ENCODE measurements at places on chromosomes 13 and 19. TPM values are rescaled to one million over a fixed set of nuclear protein-coding genes. Genes with fewer than 3 reads are reported as not detected.

DNA sequence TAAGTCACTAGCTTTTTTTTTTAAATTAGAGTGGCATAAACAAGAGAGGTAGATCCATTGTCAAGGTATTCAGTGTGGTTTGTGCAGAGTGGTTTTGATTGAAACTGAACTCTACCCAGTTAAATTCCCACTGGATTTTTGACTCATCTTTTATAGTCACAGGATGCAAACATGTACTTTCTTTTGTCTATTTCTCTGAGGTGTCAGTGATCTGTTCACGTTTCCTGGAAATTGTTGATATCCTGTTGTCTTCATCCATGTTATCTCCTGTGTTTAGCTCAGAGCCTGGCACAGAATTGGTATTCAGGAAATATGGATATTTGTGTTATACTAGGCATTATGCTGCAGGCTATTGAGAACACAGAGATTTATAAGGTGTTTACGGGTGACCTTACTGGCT, 119.7 kb downstream of the PCCA start:
- peaks cover 22% of the 10 kb centered on the region for H3K36me3 ChIP-seq
- H3K27me3 ChIP-seq: no peaks in the 10 kb centered on the region
- H3K4me1 ChIP-seq: peaks cover 24% of the 10 kb centered on the region
- DNase-seq: no peak
- H3K4me3 ChIP-seq: no peak overlapping the region

DNA sequence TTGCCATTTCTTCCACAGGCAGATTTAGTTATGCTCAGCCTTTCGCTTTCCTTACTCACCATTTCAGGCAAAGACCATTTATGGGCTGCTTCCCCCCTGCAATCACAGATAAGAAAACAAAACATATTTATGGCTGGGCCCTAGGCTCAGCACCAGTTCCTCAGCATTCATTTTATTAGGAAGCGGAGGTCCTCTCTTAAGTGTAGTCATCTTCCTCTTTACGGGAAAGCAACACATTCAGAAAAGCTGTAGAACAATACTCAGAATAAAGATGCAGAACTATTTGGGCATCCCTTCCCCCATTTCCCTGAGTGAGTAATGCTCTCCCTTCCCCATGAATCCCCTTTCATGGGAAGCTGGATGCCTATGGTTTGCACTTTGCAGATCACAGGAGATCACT, 27.9 kb downstream of the FLT1 start:
- no peaks in the 10 kb centered on the region for H3K4me1 ChIP-seq
- no peak for DNase-seq
- H3K4me3 ChIP-seq: no peak overlapping the region
- H3K27me3 ChIP-seq: peaks cover 7% of the 10 kb centered on the region
- H3K36me3 ChIP-seq: no peaks in the 10 kb centered on the region

DNA sequence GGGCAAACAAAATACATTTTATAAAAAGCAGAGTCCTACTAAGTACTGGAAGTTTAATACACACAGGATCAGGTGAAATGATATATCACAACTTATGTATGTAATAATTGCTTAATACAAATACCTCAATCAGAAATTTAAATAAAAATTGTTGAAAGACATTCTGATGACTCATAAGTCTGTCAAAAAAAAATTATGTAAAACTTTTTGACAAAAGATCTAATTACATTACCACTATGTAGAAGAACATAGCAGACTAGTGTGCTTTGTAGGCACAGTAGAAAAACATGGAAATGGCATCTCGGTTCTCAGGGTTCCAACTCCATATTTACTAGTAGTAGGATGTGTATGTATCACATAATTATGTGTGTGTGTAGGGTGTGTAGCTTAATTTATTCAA, 156.2 kb downstream of the DNAJC3 start:
- H3K4me3 ChIP-seq: no peak overlapping the region
- no peak for DNase-seq
- H3K4me1 ChIP-seq: no peaks in the 10 kb centered on the region
- H3K36me3 ChIP-seq: no peaks in the 10 kb centered on the region

GRCh38 chr13:26946684-26947343, 186.2 kb upstream of the GPR12 start:
- H3K27me3 ChIP-seq: no peaks in the 10 kb centered on the region
- H3K27ac ChIP-seq: no peak overlapping the region
- DNase-seq: peak; percentile 40
- no peak overlapping the region for H3K4me3 ChIP-seq
- peaks cover 6% of the 10 kb centered on the region for H3K4me1 ChIP-seq

The KLK4 gene
- not detected for polyA plus RNA-seq
